ENCODE measurements at places on chromosomes 1 and 21. TPM values are rescaled to one million over a fixed set of nuclear protein-coding genes. Genes with fewer than 3 reads are reported as not detected.

GRCh38 chr1:36231191-36231590, 6.9 kb downstream of the THRAP3 start:
- H3K4me3 ChIP-seq, result no peak overlapping the region
- H3K27ac ChIP-seq, result no peak overlapping the region
- no peaks in the 10 kb centered on the region for H3K27me3 ChIP-seq

DNA sequence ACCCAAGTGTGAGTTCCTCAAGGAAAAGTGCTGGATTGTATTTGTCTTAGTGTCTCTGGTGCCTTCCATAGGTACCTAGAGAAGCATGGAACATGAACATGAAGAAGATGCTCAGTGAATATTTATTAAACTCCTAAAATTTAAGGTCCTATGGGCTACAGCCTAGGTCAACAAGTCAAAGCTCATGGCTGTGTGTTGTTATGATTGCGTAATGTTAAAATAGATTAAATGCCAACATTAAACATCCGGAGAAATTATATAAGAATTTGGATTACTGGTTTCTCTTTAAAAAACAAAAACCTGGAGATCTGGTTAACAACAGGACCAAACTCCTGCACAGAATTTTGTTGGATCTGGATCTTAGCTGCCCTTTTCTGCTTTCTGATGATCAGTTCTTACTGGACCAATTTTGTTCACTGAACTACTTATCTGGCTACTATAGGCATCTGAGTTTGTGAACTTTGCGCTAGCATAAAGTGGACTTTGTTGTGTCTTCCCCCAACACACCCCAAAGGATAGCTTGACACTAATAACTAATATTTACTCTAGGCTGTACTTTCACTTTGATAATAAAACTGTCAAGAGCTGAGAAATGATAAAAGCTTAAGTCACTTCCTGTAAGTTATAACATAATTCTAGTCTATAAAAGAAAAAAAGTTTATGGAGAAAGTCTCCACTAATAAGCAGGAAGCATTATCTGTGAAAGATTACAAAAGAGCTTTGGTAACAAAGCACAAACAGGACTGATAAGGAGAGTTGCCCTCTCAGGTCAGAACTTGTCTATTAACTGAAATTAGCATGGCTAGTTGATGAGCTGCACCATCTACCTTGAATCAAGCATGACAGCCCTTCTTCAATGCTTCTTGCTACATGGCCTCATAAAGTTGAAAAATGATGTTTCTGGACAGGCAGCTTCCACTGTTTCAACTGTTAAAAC, 20.7 kb downstream of the F5 start:
- no peak for DNase-seq
- H3K27me3 ChIP-seq, result no peaks in the 10 kb centered on the region
- no peak overlapping the region for H3K27ac ChIP-seq
- no peaks in the 10 kb centered on the region for H3K36me3 ChIP-seq
- H3K4me1 ChIP-seq, result peaks cover 10% of the 10 kb centered on the region

GRCh38 chr1:39080269-39080826, 54.2 kb downstream of the NDUFS5 start:
- DNase-seq, result no peak
- H3K36me3 ChIP-seq, result no peaks in the 10 kb centered on the region
- no peaks in the 10 kb centered on the region for H3K4me1 ChIP-seq
- H3K4me3 ChIP-seq, result peak overlapping the region; percentile 74
- no peak overlapping the region for H3K27ac ChIP-seq
- H3K27me3 ChIP-seq, result no peaks in the 10 kb centered on the region

DNA sequence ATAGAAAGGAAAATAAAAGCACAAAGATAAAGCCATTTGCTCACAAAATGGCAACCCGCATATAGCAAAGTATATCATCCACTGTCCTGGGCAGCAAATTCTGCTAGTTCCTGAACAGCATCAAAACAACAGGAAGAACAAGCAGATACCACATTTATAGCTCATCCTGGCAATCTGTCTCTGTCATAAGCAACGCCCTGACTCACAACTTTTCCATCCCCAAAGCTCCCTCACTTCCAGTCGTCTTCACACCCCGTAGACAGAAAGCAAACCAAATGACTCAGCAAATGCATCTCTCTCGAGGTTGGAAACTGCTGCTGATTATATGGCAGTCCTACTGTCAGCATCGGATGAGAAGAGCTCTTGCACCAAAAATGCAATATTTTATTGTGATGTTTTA, 65.8 kb downstream of the AK5 start:
- no peaks in the 10 kb centered on the region for H3K27me3 ChIP-seq
- H3K4me1 ChIP-seq, result no peaks in the 10 kb centered on the region
- H3K27ac ChIP-seq, result no peak overlapping the region

DNA sequence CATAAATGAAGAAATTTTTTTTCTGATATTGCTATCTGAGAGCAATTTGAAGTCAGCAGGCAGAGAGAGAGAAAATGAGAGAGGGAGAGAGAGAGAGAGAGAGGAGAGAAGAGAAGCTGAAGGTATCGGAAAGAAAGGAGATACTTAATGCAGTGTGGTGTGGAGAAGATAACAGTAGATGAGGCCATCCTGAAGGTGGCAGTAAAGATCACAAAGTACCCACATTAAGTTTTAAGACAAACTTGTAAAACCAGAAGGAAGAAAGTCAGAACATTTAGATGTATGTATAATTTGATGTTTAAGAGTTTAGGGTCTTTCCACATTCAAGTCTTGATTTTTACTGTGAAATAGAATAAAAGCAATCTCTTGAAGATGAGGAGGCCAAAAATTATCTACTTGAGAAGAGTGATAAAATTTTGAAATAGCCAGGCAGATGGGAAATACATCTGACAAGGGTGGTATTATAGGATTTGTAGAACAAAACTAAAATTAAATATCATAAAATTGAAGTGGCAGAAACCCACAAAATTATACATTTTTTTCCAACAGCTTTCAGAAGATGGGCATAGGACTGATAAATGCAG, 1753.4 kb downstream of the MRPL39 start:
- H3K36me3 ChIP-seq, result no peaks in the 10 kb centered on the region
- H3K27me3 ChIP-seq, result no peaks in the 10 kb centered on the region
- no peak overlapping the region for H3K4me3 ChIP-seq
- H3K27ac ChIP-seq, result no peak overlapping the region
- no peaks in the 10 kb centered on the region for H3K4me1 ChIP-seq

DNA sequence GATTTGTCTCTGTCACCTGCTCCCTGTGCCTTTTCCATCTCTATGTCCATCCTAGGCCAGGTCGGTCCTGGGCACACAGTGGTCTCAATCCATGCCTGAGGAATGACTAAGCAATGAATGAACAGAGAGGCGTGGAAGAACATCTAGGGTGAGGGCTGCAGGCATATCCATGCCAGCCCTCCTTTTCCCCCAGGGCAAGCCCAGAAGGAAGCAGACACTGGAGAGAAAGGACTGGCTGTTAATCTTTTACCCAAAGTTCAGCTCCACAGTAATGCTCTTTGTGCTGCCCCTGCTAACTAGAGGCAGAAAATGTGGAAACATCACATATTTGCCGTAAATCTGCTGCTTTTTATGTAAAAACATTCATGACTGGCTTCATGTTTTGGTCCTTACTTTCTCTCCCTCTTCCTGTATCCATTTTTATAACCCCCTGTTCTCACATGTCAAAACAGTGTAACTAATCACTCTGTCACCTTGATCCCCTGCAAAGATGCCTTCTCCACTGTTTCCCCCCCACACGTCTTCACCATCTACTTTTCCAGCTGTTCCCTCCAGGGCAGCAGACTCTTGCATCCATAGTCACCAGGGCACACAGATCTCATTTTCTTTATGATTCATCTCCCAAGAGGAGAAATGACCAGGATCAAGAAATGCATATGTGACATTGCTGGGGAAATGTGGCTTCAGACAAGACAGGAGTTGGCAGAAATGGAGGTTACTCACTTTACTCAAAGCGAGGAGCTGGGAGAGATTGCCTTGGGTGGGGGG, 166.4 kb upstream of the PROX1 start:
- no peak overlapping the region for H3K4me3 ChIP-seq
- no peak overlapping the region for H3K27ac ChIP-seq
- H3K4me1 ChIP-seq, result no peaks in the 10 kb centered on the region
- no peaks in the 10 kb centered on the region for H3K36me3 ChIP-seq
- no peaks in the 10 kb centered on the region for H3K27me3 ChIP-seq

GRCh38 chr1:113913887-113914664, 8.9 kb downstream of the DCLRE1B start:
- peaks cover 35% of the 10 kb centered on the region for H3K36me3 ChIP-seq
- H3K4me3 ChIP-seq, result no peak overlapping the region
- H3K27ac ChIP-seq, result no peak overlapping the region
- no peaks in the 10 kb centered on the region for H3K4me1 ChIP-seq

DNA sequence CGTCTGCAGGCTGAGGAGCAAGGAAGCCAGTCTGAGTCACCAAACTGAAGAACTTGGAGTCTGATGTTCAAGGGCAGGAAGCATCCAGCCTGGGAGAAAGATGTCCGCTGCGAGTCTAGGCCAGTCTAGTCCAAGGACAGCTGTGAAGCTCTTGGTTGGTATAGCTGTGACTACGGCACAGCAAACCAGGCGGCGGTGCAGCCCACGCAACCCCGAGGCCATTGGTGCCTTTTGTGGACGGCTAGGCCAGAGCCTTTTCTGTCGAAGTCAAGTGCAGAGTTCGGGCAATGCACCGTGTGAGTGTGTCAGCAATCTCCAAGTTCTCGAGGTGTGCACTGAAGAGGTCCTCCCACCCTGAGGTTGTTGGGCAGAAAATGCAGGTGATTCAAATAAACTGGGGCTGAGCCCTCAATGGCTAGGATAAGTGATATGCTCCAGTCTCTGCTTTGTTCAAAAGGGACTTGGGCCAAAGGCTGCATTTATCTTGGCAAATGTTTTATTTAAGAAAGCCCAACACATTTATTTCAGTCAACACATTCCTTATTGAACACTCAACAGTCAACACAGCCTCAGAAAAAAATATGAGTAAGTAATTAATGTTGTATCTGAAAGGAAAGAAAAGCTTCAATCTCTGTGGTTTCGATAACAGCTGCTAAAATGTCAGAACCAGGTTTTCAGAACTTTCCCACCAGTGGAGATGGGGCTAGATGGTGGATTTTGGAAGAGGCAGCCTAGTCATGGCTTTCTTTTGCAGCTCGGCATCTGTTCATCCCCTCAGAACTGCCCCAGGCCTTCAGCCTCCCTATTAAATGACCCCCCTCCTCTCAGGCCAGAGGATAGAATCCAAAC, 78.1 kb upstream of the COX20 start:
- no peaks in the 10 kb centered on the region for H3K36me3 ChIP-seq
- H3K4me1 ChIP-seq, result no peaks in the 10 kb centered on the region
- H3K4me3 ChIP-seq, result no peak overlapping the region
- no peak overlapping the region for H3K27ac ChIP-seq
- no peaks in the 10 kb centered on the region for H3K27me3 ChIP-seq
- no peak for DNase-seq

DNA sequence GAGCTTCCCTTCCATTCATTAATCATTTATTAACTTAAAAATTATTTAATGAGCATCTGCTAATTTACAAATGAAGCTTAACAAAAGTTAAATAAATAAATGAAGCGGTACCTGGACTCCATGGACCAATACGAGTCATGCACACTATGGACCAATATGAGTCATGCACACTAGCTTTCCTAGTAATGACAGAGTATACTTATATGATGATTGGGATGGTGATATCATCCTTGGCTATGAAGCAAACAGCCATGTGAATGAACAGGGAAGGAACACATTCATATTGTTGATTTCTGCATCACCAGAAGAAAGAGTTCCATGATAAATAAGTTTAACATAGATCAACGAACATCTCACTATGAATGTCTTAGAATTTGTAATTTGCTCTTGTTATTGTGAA, 109.9 kb downstream of the SPAG17 start:
- no peak overlapping the region for H3K4me3 ChIP-seq
- DNase-seq, result no peak
- H3K27ac ChIP-seq, result no peak overlapping the region
- H3K27me3 ChIP-seq, result no peaks in the 10 kb centered on the region

DNA sequence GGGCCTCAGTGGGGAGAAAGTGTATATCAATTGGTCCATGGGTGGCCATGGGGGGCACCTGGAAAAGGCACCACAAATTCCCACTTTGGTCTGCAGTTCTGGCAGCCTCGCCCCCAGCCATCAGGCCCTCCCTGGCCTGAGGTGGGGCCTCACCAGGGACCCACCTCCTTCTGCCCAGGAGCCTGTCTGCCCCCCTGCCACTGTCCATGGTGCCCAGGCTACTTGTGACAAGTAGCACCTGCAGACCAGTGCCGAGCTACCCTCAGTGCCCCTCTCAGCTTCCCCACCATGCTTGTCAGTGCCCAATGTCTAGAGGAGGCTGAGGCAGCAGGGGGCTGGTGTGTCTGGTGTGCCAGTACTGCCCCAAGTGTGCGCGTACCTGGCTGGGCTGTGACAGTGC, 87.1 kb upstream of the PAXBP1 start:
- H3K4me1 ChIP-seq, result peaks cover 7% of the 10 kb centered on the region
- no peak overlapping the region for H3K4me3 ChIP-seq
- DNase-seq, result no peak
- no peaks in the 10 kb centered on the region for H3K36me3 ChIP-seq

DNA sequence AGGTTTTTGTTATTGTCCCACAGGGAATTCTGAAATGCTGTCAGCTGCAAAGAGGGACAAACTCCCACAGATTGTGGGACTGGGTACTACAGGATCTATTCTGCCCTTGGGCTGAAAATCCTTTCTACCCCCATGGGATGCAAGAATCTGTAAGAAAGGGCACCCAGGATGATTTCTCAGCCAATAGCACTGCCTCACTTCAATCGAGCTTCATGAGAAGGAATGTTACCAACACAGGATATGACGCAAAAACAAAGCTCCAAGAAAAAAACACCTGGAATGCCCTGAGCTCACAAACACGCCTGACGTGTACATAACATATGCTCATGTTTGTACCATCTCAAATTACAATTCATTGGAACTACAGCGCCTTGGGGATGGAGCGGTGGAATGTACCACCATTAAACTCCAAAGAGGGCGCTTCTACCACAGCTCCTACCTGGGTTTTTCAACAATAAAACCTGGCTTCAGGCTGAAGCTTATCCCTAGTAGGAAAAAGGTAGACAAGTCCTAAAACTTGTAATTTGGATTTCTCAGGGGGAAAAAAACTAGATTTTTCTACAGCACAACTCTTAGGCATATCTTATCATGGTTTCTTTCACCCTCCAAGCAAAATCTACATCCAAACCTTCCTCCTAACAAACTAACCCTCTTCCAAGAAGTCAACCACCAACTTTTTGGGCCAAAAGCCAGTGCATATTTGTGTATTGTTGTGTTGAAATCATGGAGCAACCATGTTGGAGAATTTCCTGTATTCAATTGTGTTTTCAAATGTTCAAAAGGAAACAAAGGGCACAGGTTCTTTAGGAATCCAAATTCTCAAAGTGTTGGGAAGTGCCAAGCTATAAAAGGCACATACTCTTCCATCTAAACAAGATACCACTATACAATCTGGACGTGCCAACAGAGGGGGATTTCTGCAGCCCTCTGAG, 78.9 kb downstream of the TGFBR3 start:
- H3K27me3 ChIP-seq, result no peaks in the 10 kb centered on the region
- no peak overlapping the region for H3K27ac ChIP-seq
- H3K36me3 ChIP-seq, result no peaks in the 10 kb centered on the region

Gene ILDR2
- 6.3 TPM for total RNA-seq

Gene INSRR
- under 0.01 TPM for total RNA-seq

Gene OR2T35
- total RNA-seq, result not detected

Gene BCAN
- total RNA-seq, result not detected

Measured in tibial nerve (tissue), 4 donors.